ENCODE measurements at places on chromosomes 11 and 22.

DNA sequence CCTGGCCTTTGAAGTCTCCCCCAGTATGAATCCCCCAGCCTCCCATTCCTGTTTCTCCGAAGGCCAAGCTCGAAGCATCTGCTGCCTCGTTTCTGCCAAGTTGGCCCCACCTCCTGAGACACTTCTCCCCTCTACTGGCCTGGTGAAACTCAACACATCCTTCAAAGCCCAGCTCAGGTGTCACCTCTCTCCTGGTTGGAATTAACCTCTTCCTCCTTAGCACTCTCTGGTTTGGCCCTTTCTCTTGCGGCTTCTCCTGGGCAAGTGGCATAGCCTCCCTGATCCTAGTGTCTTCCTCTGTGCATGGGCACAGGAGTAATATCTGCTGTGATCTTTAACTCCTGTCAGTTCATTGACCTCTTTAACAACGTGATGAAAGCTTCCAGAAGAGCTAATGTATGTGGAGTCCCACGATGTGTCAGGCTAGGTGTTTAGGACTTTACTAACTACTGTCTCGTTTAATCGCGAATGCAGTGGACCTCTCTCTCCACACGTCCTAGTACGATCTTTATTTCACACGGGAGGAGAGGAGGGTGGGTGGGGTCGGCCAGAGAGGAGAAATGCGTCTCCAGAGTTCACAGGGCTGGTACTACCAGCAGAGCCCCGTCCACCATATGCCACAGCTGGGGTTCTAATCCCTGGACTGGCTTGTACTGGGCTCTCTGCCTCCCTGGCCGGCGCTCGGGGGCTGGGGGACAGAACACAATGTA lies 826 bp upstream of the PTPRJ start:
- no peak for DNase-seq

DNA sequence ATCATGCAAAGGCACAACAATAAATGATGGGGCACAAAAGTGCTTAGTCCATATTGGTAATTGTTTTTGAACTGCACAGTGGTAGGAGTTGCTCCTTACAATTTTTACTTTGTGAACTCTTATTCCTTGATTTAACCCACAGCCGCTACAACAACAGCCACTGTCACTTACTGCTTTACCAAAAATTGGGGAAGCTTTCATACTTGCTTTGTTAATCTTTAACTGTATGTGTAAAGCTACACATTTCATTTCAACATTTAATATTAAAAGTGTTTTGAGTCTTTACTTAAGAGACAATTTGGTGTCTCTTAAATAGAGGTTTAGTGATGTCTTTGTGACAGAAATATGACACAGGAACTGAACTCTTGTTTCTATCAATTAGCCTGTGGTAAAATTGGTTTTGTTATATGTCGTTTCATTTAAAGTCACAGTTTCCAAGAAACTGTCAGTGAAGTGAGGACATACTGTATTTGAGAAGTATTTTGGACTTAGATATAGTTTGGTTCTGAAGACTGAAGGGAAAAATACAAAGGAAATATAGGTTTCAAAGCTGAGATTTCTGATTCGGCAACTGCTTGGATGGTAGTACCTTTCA lies 6.5 kb upstream of the IL18BP start:
- no peak for DNase-seq

GRCh38 chr11:17402486-17402885 lies 14.0 kb upstream of the KCNJ11 start:
- DNase-seq: no peak

DNA sequence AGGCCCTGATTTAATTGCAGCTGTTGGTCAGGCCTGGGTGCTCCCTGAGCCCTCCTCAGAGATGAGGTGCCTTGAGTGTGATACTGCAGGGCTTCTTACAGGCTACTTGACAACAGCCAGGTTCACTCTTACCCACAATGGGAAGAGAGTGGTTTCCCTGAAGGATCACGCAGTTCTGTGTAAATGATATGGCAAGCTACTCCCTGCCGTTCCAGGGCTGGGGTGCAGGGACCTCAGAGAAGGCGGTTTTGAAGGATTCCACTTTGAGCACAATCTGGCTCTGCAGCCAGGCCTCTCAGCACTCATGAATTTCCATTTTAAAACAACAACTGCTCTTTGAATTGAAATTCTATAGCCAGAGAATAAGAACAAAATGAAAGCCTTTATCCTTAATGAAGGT lies 92.9 kb downstream of the SLC17A6 start:
- no peak for DNase-seq

GRCh38 chr11:73559743-73560142 lies 38.2 kb downstream of the FAM168A start:
- DNase-seq: no peak

GRCh38 chr22:48709453-48709852 lies 1118.2 kb downstream of the BRD1 start:
- no peak for DNase-seq

DNA sequence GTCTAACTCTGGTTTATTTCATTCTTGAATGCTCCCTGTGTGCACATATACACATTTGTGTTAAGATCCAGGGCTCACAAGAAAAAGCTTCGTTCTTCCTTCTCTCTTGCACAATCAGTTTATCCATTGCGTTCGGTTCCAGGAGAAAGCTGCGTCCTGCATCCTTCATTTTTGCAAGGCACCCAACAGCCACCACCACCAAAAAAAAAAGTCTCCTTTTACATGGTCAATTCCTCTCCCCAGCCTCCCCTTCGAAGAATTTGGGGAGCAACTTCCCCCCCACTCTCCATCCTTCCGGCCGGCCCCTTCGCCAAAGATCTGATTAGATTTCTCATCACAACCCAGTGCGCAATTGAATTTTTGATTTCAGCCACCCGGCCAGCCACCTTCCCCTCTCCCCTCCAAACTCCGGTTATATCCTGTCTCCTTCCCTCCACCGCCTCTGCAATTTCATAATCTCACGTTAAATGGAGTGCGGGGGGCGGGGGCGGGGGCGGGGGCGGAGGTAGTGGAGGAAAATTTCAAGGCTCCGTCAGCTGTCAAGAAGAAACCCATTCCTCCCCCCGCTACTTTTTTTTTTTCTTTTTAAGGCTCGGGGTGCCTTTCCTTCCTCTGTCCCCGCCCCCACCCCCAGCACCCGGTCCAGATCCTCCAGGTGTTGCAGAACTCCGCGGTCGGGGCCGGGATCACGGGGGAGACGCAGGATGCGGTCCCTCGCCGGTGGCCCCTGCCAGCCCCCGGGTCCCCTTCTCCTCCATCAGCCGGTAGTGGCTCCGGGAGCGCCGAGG lies 1166.5 kb downstream of the LRRC4C start:
- DNase-seq: no peak

- peak; percentile 31 for DNase-seq
Observed at GRCh38 chr11:22337596-22338485, at the start of gene SLC17A6. Gene SLC17A6 (plus strand): TSS chr11:22338381. CDS start chr11:22338534, 153 bp downstream.

Data from mammary epithelial cell (primary cell).